ENCODE measurements at places on chromosomes 2 and 18. TPM values are rescaled to one million over a fixed set of nuclear protein-coding genes. Genes with fewer than 3 reads are reported as not detected.

GRCh38 chr18:79556829-79557585 is 122.6 kb upstream of the CTDP1 start:
- H3K27ac ChIP-seq, result no peak overlapping the region
- no peak for DNase-seq
- no peak overlapping the region for H3K4me3 ChIP-seq
- H3K27me3 ChIP-seq, result peaks cover 83% of the 10 kb centered on the region
- no peaks in the 10 kb centered on the region for H3K4me1 ChIP-seq

DNA sequence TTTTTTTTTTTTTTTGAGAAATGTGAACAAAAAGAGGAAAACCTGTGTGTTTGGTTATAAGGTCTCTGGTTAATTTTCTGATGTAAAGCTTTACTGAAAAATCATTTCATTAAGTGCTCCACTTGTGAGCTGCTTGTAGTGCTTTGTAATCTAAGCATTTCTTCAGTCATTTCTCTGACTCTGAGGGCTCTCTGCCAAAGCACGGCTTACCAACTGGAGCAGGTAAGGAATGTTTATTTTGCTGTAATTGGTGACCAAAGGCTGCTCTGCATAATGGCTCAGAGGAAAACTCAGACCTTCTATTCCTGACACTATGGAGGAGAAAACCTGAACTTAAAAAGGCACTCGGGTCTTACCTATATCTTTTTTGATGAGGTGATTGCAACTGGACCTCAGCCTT is 848.8 kb downstream of the MBD2 start:
- no peaks in the 10 kb centered on the region for H3K4me1 ChIP-seq
- no peaks in the 10 kb centered on the region for H3K36me3 ChIP-seq
- no peak for DNase-seq
- no peak overlapping the region for H3K27ac ChIP-seq
- peaks cover 11% of the 10 kb centered on the region for H3K27me3 ChIP-seq

GRCh38 chr2:159201360-159202063 is 85.0 kb downstream of the WDSUB1 start:
- no peaks in the 10 kb centered on the region for H3K36me3 ChIP-seq
- no peak overlapping the region for H3K27ac ChIP-seq
- no peaks in the 10 kb centered on the region for H3K4me1 ChIP-seq
- DNase-seq, result no peak

The HOXD10 gene
- not detected for total RNA-seq

The C1QL2 gene
- not detected for total RNA-seq
